Upper lobe of left lung (tissue), 6 donors: ENCODE measurements at places on chromosomes 5 and 9.

GRCh38 chr5:6194261-6194875 lies 184.0 kb downstream of the MED10 start:
- DNase-seq: no peak

DNA sequence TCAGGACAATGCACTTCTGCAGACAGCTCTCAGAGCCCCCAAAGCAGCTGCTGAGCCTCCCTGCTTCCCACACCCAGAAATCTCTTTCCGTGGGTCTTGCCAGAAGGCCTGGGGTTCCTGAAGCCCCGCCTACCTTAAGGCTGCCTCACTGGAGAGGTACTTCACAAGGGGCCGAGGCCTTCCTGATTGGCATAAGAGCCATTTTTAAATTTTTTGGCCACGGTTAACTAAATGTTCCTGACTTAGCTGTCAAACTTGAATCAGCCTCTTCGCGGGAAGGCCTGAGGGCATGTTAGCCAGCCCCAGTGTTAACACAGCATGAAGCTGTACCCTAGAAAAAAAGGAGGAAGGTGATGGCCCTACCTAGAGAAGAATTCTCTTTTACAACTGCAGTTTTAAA lies 20.7 kb upstream of the EPB41L4B start:
- DNase-seq: no peak

DNA sequence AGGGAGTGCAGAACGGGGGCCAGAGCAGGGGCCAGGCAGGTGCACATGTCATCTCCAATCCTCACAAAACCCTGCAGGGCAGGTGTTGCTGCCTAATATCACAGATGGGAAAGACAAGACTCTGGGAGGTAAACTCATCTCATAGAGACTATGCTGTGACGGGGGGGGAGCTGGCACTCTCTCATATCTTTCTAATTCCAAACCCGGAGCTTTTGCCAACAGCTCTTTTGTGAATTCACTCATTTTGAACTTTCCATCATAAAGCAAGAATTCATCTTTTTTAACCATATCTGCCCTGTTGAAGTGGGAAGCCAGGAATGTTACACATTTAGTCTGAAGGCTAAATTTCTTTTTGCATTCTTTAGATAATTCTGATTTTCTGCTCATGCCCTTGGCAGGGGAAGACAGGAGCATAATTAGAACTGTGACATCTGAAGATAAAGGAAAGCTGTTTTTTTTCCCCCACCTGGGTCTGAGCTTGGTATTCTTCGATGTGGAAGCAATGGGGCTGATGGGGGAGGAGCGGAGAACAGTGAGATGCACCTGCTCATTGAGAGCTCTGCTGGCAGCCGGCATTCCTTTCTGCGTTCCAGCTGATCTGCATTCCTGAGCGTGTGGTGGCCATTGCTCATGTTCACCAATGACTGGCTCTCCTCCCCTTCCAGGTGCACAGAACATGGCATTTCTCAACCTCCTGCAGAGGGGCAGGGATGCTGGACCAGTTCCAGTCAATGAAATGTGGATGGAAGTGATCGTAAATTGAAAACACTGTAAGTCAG lies 159.2 kb downstream of the NSG2 start:
- no peak for DNase-seq

DNA sequence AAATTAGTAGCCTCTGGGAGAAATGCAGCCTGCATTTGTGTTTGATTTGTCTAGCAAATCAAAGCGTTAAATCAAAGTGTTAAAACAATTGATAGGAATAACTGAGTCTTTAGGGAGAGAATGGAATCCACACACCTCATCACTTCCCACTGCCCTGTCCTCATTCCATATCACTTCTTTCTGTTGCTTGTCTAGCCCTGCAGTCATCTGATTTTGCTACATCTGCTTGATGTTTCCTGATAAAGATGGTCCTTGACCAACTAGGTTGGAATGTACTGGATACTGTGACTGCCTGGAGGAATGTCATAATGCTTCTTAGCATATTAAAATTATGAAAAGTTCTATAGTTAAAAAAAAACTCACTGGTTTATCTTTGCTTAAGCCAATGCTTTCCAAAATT lies 119.9 kb downstream of the DOCK2 start:
- DNase-seq: no peak

DNA sequence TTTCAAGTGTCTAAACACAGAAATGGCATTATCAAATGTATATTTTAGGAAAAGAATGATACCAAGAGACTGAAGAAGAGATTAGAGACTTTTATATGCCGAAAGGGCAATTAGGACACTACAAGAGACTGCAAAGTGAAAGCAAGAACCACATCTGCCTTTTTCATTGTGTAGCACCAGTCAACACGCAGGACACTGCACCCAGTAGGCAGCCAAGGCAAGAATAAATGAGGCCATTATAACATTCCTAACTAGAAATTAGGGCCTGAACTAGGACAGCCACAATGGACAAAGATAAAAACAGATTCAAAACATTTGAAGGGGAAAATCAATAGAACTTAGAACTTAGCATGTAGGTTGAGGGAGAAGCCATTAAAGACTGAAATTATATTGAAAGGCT lies 10.8 kb downstream of the CETN3 start:
- no peak for DNase-seq

- no peak for DNase-seq
Measured at GRCh38 chr5:137753691-137754187, 424 bp downstream of the HNRNPA0 start.

- DNase-seq: no peak
Measured at GRCh38 chr9:92234514-92234913, 59.0 kb downstream of the IARS1 start.

- no peak for DNase-seq
Measured at GRCh38 chr5:151499501-151500035, 52.2 kb downstream of the SLC36A1 start.

GRCh38 chr9:107447834-107448233 lies 41.7 kb downstream of the KLF4 start:
- no peak for DNase-seq
